ENCODE measurements at places on chromosomes 7 and 10.

- DNase-seq = no peak
Measured at GRCh38 chr10:63286754-63287264, 153.7 kb downstream of the NRBF2 start.

DNA sequence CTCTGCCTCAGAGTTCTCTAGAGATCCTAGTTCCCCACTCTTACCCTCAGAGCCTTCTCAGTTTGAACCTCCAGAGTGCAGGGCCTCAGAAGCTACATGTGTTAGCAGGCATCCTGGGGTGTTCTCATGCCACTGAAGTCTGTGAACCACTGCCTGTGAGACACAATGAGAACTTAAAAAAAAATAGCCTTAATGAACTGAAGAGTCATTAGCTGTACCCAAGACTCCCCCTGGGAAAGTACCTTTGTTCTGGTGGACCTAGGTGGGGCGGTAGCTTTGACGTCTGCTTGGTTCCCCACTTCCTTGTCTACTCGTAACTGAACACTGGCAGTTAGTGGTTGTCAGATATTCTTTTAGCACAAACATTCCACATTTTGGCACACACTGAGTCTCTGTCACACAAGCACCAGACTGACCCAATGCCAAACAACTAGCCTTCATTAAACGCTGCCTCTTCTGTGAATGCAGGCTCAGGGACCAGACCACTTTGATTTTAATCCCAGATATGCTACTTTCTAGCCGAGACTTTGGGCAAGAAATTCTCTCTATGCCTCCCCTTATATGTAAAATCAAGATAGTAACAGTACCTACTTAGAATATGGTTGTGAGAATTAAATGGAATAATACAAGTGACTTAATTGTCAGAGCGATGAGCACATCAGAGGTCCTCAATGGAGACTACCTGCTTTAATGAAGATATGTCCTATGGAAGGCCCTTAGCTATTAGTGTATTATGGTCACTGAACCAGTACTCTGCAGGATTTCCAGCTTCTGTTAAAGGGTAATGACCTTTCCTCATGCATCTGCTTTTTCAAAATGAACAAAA, 75.3 kb upstream of the CC2D2B start:
- no peak for DNase-seq

- DNase-seq = no peak
Measured at GRCh38 chr7:26449175-26450165, 157.8 kb downstream of the SNX10 start.

DNA sequence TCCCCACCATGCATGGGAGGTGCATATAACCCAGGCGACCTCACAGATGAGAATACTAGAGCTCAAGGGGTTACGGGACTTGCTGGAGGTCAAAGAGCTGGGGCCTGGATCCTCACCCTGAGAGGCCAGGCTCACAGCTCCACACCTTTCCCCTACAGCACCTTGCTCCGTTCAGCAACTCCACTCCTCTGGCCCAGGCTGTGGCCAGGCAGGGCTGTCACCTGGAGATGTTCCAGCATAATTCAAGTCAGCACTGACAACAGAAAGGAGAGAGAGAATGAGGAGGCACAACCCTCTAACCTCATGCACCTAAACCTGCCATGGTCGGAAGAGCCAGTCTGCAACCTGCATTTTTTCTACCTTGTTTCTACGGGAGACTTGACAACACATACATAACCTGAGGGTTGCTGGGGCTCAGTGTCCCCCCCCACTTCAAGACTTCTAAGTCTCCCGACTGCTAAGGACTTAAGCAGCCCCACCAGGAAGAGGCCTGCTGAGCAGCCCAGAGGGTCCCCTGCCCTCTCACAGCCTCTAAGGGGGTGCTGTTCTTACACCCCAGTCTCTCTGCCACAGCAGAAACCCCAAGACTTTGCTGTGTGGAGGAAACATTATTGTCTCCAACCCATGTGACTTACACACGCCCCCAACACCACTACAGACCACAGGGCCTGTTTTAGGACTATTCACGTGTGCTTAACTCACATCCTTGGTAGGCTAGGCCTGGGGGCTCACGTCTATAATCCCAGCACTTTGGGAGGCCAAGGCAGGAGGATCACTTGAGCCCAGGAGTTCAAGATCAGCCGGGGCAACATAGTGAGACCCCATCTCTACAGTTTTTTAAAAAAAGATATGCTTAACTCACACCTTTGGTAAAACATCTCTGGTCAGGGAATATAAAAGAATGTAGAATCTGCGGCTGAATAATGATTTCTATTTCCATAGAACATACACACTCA, 175.6 kb downstream of the FAM107B start:
- no peak for DNase-seq

DNA sequence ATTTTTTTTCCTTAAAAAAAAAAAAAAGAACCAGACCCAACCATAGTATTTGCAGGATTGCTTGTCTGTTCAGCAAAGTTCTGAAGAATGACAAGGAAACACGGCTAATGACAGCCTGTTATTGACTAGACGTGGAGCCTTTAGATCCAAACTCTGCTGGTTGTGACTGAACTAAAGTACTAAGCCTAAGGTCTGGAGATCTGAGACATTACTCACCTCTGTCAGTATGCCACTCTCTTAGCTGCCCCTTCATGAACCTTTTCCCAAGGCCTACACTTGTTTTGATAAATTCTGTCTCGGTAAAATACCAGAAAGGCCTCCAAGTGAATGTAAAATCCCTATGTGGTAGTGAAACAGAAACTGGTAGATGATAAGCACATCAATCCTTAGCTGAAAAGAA, 101.0 kb downstream of the CABCOCO1 start:
- DNase-seq = no peak

- DNase-seq = no peak
Measured at GRCh38 chr7:133775201-133775600, 351.9 kb upstream of the LRGUK start.

DNA sequence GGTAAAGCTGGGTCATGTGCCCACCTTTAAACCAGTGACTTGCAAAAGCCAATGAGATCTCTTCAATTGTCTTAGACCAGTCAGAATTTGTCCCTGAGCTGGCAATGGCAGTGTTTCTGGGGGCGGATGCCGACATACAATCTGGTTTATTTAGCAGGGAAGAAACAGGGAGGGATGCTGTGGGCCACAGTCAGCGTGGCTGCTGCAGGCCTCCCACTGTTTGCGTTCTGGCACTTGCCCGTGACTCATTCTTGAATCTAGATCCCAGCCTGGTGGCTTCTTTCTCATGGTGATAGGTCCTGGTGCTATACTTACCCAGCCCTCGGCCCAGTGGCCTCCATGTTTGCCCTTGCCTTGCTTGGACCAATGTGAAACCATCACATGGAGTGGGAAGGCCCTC, 3.1 kb upstream of the CPA1 start:
- no peak for DNase-seq

DNA sequence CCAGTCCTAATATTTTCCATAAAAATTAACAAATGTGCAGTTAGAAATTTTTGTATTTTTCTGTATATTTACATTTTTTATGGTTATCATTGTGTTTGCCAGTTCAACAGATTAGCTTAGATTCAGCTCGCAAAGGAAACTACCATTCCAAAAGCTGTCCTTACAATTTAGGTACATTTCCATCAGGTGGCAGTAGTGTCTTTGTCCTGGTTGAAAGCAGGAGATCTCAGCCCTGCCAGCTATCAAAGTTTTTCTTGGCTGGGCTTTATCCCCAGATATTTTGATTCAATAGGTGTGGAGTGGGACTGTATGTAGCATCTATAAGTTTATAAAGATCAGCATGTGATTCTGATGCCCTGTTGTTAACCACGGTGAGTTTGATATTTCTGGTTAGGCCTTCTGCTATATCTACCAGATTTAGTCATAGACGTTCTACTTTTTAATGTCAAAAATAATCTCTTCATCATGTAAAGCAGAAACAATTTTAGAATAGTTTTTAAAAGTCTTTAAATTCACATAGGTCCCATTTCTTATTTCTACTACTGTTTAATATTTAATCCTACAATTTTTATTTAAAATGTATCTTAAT, 15.5 kb upstream of the ICA1 start:
- no peak for DNase-seq

DNA sequence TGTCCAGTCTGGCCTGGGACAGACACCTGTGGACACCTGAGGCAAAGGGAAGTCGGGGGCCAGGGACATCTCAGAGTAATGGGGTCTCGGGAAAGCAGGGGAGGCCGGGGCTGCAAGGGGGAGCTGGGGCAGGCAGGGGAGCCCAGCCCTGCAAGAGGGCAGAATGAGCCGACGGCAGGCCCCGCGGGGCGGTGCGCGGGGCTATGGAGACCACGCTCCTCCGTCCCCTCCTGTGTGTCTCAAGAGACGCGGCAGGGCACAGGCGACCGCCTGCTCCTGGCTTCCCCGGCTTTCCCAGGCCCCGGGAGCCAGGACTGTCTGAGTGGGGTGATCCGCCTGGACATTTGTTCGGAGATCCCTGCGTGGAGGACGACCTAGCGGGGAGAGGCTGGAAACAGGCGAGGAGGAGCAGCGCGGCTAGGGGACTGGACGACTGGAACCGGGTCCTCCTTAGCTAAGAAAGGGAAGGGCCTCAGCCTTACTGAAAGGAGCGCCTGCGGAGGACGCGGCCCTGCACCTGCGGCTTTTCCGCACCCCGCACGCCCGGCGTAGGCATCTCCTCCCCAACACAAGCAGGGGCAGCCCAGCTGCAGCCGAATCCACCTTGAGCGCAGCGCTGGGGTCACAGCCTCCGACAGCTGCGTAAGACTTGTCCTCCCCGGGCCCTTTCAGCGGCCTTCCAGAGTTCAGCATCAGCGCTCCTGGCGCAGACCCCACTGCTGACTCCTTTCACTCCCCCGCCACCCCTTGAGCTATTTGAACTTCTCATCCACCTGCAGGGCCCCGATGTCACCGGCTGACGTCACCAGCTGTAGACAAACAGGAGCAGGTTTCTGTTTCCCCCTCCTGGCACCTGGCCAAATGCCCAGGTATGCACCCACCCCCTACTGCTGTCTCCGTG, 176.4 kb downstream of the ZNF248 start:
- DNase-seq = no peak

DNA sequence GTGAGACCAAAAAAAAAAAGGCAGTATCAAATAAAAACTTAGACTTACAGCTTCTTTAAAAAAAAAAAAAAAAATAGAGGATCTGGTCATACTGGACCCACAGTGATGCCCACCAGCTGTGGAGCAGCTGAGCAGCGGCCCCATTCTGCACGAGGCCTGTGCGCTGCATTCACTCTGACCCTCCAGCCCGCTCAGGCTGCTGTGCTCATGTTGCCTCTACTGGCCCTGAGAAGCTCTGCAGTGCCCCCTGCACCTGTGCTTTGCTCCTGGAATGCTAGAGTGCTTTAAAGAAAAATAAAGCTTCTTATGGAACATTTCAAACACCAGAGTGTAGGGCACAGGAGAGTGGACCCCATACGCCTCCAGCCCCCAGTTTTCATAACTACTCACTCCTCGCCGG, 33.2 kb downstream of the TMEM120A start:
- no peak for DNase-seq

DNA sequence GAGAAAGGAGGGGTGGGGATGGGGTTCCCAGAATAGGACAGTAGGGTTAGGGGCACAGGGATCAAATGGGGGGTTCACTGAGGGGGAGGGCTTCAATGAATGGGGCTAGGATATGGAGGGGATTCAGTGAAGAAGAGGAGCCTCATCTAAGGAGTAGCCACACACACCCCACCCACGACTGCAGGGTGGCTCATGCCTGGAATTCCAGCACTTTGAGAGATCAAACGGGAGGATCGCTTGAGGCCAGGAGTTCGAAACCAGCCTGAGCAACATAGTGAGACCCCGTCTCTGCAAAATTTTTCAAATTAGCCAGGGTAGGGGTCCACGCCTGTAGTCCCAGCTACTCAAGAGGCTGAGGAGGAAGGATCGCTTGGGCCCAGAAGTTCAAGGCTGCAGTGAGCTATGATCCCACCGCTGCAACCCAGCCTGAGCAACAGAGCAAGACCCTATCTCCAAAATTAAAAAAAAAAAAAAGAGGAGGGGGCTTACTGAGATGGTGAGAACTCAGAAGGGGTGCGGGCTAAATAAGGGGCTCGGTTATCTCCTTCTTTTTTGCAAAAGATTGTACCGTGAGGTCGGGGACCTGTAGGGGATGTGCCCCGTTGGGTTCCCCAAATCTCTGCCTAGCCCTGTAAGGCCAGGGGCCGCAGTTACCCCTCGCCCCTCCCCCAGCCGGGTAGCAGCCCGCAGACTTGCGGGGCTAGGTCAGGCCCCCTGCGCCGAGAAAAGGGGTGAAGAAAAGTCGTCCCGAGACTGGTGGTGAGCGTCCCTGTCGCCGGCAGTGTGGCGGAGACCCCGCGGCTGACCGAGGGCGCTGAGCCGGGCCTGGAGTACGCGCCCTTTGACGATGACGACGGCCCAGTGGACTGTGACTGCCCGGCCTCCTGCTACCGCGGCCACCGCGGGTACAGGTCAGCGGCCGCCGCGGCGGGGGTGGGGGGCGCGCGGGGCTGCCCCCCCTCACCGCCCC, 43.1 kb upstream of the HSPB1 start:
- DNase-seq = no peak

GRCh38 chr10:77291596-77292505, 345.8 kb downstream of the KCNMA1 start:
- DNase-seq = no peak

DNA sequence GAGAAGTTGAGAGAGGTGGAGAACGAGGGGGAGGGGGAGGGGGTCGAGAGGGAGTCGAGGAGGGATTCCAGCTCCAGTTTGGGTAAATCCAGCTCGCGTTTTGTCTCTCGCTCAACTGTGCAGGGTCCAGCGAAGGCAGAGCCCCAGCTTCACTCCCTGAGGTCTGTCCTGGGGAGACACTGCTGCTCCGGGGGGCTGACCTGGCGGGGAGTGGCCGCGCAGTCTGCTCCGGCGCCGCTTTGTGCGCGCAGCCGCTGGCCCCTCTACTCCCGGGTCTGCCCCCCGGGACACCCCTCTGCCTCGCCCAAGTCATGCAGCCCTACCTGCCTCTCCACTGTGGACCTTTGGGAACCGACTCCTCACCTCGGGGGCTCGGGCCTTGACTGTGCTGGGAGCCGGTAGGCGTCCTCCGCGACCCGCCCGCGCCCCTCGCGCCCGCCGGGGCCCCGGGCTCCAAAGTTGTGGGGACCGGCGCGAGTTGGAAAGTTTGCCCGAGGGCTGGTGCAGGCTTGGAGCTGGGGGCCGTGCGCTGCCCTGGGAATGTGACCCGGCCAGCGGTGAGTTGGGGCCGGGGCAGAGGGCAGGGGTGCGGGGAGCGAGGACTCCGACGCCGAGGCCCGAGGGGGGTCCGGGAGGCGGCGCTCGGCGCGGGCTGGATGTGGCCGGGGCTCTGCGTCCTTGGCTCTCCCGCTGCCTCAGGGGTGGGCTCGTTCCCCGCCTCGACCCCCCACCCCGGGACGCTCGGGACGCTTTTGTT, at the start of gene TET1:
Gene TET1 (plus strand): TSS at position 152 of the 757 bp plus-strand sequence. CDS start 12,002 bp downstream, outside the sequence.
- DNase-seq = no peak

DNA sequence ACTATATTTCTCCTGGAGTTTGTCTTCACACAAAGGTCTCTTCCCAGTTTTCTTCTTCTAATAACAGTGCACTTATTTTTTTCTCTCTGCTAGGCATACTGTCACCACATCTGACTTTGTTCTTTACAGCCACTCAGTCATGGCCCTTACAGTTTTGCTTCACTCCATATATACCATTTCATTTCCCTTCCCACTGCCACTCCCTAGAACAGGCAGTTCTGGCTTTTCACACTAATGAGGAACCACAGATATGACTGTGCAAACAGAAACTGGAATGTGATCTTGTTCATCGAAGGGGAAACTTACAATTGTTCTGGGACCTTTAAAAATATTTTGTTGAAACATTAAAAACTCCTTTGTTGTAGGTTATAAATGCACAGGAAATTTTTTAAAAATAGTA, 67.3 kb downstream of the EPDR1 start:
- no peak for DNase-seq

GRCh38 chr7:466465-467191, 53.0 kb downstream of the PDGFA start:
- no peak for DNase-seq

- DNase-seq = no peak
Measured at GRCh38 chr10:50422259-50422658, 170.9 kb upstream of the ASAH2 start.

GRCh38 chr7:14635955-14636354, 266.6 kb downstream of the DGKB start:
- no peak for DNase-seq

Data from stimulated activated CD4-positive, alpha-beta T cell treated with anti-CD3 and anti-CD28 coated beads, Interleukin-1b, Interleukin-23, amount 100 ng/mL, for 1 hour (primary cell).